ENCODE measurements at places on chromosomes 3 and 15.
A peak's percentile ranks its signal among the peaks of the same experiment; 100 is the strongest.

GRCh38 chr3:64216274-64217147, 8.8 kb downstream of the PRICKLE2 start:
- DNase-seq: no peak

- DNase-seq: no peak
These were observed 71.6 kb downstream of the CRYGS start for GRCh38 chr3:186472456-186473008.

DNA sequence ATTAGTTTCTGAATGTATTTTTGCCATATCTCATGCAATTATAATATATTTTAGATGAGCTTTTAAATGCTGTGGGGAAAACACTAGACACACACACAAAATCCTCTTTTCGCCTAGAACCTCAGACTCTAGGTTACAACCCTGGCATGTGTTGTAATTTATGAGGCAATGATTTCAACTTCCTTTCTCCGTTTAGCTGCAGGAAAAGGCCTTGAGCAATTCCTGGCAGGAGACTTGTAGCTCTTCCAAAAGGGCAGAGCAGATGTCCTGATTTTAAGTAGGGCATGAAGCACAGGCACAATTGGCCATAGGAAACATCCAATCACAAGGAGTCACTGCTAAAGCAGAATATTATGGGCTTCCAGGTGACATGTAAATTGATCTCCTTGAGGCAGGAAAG, 82.0 kb downstream of the GPR156 start:
- DNase-seq: peak; percentile 82

DNA sequence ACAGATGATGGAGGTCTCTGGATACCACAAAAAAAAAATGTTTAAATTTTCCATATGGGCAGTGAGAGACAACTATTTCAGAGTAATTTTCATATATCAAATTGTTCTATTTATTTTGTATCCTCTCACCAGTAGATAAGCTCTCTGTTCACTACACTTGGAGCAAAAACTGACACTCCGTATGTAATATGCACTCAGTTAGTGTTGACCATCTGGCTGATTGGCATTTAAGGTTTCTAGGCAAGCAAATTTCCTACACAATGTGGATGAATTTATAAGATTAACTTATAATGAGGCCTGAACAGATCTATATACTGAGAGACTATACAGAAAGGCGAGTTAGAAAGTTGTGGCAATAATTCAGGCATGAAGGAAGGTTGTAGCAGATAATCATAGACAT, 836.5 kb upstream of the SEMA6D start:
- no peak for DNase-seq

- no peak for DNase-seq
These were observed 64.2 kb downstream of the HACD2 start for GRCh38 chr3:123520656-123521055.

GRCh38 chr3:36650271-36650671, 114.1 kb downstream of the DCLK3 start:
- DNase-seq: peak; percentile 18

DNA sequence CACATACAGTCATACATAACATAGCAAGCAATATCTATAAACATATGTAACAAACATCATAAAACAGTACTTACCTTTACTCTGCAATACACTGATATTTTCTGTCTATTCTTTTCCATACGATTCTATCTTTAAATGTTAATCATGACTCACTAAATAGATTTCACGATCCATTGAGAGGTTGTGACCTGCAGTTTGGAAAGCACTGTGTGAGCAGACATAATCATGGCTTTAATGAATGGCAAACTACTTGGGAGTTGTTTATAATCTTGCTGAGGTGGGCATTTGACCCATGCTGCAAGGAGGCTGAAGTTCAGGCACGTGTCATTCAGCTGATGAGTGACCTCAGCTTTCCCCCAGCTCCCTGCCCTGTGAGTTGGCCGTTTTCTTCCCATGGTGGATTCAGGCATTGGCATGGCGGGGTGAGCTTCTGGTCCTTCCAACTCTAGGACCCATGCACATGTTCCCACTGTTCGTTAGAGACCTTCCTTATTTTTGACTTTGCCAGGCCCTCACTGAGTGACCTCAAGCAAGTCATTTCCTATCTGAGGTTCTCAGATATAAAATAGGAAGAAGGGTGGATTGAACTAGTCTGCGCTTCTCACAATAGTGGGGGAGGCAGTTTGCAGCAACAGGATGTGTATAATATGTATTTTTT, 41.7 kb downstream of the PAQR5 start:
- DNase-seq: no peak

DNA sequence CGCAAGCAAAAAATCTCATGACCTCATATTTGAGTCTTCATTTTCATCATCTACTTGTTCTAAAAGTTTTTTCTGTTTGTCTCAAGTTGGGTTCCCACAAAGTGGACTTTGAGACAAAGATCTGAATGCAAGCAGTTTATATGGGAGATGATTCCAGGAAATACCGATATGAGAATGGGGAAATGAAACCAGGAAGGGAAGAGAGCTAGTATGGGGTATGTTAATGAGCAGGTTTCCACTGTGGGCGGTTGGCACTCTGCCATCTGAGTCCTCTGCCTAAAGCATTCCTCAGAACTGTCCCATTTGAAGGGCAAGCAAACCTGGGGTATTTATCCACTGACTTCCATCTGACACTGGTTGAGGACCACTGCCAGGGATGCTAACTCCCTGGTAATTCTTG, 8.8 kb downstream of the ADPRH start:
- no peak for DNase-seq
